ENCODE measurements at places on chromosomes 5 and 9.
A peak's percentile ranks its signal among the peaks of the same experiment; 100 is the strongest.

DNA sequence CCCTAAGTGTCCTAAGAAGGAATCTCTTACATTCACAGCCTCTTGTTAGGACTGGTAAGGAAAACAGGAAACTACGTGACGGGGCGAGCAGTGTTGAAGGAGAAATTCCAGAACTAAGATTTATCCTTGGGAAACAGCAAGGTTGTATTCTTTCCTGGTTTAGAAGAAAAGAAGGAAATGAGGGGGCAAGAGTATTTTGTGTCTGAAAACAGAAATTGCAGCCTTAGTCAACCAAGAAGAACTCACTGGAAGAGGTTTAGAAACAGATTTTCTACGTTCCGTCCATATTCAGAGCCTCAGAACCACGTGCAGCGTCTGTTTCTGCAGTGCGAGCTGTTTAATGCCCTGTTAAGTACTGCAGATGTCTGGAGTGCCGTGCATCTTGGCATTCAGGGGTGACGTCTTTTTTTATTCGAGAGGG is 75.2 kb downstream of the GOLPH3 start:
- no peak for DNase-seq

DNA sequence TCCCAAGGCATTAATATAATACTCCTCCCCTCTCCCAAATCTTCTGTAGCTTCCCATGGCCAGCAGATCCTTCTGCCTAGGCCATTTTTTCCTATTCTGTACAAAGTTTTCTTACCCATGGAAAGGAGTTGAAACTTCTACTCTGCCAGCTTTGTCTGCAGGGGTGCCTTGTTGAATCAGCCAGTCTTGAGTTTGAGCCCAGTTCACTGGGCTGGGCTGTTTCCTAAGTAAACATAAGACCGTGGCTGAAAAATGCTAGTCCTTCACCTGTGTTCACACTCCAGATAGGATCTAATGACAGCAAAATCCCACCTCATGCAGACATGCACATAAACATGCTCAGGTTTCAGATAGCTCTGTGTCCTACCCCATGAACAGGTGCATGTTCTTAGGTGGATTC is 10.4 kb downstream of the TEX48 start:
- no peak for DNase-seq

DNA sequence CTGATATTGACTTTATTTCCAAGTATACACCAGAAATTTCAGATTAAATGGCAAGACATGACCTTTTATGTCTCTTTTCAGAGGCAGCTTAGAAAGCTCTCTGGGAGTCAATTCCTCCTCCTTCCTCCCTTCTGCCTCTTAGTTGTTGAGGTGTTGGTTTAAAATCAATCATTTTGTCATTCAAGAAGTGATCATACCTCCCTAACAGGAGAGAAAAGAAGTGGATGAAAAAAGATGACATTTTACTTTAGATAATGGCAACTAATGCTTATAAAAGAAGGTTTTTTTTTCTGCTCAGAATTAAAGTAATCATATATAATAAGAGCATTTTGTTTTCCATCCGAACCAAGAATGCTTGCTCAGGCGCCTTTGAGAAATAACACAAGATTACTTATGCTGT is 448.7 kb downstream of the CTNND2 start:
- no peak for DNase-seq

- no peak for DNase-seq
These were observed 21.4 kb upstream of the HMHB1 start for GRCh38 chr5:143790457-143791112.

DNA sequence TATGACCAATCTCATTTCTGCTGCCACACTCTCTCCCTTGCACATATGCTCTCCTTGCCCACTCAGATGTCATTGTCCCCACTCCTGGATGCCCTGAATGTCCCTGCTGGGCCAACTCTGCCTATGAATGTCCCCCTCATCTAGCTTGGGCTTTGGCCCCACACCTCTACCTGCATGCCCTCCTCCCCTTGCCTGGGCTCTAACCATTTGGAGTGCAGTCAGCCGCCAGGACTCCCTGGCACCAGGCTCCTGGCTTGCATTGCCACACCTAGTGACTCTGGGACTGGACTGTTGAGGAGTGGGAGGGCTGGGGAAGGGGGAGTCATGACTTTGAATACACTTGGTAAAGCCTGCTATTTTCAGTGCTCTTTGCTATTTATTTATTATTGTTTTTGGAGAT is 41.6 kb upstream of the POMT1 start:
- no peak for DNase-seq

DNA sequence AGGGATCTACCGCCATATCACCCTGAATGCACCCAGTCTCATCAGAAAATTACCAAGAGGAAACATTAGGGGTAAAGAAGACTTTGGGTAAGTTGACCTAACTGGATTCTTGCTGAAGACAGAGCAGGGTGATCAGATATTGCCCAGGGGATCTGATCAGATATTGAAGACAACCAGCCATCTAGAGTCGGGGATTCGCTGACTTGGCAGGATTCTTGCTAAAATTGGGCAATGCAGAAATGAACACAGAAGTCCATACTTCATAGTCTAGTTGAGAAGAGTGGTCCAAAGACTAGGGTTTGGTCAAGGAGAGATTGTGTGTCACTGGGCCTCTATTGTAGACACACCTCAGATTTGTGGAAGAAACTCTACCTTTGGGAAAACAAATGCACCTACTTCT is 107.2 kb downstream of the SV2C start:
- DNase-seq: no peak

GRCh38 chr9:119074017-119074416 is 295.2 kb downstream of the BRINP1 start:
- DNase-seq: no peak

- no peak for DNase-seq
These were observed 16.7 kb downstream of the FAM193B start for GRCh38 chr5:177537389-177538361.

DNA sequence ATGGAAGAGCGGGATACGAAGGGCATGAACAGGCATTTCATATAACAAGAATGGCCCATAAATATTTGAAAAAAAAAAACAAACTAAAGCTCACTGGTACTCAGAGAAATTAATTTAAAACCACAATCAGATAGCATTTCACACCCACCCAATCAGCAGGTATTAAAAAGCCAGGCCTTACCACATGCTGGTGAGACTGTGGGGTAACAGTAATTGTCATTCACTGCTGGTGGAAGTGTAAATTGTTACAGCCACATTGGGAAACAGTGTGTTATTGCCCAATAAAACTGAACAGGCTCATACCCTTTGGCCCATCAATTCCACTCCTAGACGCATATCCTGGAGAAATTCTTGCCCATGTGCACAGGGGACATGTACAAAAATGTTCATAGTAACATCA is 66.0 kb downstream of the PLAC8L1 start:
- no peak for DNase-seq

DNA sequence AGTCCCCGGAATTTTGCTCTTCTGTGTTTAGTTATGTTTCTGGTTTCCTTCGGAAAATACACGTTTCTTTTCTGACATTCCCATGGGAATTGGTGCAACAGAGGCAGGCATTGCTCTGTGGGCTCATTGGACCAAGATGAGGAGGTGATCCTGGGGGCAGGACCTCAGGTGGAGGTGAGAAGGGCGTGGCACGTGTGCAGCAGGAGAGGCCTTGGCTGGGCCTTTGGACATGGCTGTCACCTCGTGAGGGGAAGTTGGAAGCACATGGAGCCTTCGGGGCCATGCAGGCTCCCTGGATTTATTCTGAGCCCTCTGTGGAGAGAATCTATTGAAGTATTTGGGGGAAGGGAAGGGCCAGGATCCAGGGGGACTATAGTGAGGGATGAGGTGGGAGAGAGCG is 44.5 kb downstream of the WNK2 start:
- DNase-seq: no peak

- DNase-seq: no peak
These were observed 525.9 kb upstream of the CLINT1 start for GRCh38 chr5:158384535-158385481.

GRCh38 chr5:109038209-109038840 is 290.6 kb downstream of the FER start:
- DNase-seq: no peak

DNA sequence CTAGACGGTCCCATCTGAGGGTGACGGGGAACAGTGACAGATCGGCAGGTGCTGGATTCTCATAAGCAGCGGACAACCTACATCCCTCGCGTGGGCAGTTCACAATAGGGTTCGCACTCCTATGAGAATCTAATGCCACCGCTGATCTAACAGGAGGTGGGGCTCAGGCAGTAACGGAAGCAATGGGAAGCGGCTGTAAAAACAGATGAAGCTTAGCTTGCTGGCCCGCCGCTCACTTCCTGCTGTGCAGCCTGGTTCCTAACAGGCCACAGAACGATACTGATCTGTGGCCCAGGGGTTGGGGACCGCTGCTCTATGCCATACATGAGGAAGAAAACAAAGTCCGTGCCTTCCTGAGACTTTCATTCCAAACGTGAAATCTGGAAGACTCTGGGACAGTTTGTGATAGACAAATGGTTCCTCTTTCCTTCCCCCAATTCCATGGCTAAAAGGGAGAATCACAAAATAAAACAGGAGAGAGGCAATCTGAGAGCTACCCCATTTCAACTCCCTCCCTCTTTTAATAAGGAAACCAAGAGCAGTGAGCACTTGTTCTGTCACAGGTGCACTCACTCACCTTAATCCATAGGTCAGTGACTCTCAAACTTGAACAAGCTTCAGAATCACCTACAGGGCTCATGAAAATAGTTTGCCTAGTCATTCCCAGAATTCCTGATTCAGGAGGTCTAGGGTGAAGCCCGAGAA is 12.1 kb downstream of the PDCL start:
- no peak for DNase-seq

- DNase-seq: peak; percentile 34
These were observed 2.6 kb upstream of the AFAP1L1 start for GRCh38 chr5:149268928-149269557.

- no peak for DNase-seq
These were observed 489.2 kb upstream of the MEF2C start for GRCh38 chr5:89372176-89372575.

DNA sequence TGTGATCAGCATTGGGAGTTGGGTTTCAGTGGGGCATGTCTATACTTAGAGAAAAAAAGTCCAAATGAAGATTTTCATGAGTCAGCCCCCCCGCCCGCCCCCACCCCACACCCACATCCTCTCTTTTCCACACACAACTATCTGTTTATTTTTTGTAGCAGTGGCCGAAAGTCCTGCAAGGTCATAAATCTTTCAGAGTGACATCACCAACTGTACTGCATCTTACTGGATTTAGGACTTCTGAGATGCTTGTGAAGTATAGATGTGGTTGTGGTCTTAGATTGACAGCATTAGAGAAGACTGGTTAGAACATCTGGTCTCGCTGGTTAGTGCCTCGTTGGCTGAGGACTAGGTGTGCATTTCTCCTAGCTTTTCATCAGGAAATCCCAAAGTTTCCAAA is 7.3 kb upstream of the ROPN1L start:
- DNase-seq: no peak

DNA sequence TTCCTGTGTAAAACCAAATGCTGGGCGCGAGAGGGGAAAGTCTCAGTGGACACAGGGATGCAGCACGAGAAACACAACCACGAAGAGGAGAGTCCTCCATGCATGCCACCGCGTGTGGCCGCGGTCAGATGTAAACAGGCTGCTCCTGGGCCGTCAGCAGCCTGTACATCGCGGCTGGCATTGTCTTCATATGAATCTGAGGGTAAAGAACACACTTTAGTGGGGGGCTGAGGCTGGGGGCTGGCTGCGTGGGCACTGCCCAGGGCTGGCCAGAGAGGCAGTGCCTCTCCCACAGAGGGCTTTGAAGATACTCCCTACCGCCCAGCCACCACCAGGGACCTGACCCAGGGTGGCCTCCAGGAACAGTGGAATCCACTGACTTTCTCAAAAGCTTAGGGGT is 106.2 kb downstream of the ENTREP1 start:
- no peak for DNase-seq

DNA sequence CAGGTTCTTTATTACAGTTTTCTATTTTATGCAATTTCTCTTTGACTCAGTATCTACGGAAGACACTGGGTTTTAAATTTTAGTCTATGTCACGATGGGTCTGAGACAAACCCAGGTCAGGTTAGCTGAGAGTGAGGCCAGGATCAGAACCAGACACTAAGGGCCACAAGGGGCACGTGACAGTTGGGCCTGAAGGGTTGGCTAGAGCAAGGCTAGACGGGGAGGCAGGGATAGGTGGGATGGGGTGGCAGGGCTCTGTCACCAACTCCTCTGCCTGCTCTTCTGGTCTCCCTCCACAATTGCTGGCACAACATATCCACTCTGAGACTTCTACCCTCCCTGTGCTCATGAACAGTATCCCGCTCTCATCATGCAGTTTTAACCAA is 76.4 kb downstream of the MED27 start:
- no peak for DNase-seq

DNA sequence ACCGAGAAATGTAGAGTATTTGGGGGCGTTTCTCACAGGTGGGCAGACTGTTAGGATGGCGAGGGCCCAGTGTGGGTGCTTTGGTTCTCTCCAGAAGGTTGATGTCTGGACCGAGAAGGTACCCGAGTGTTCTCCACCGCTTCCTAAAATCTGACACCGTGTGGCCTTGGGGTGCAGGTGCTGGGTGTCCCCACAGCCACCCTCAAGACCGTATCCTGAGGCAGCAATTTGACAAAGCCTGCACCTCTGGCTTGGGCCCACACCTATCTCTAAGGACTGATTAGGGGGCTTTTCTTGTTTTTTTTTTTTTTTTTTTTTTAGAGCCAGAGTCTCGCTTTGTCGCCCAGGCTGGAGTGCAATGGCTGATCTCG is 1.3 kb downstream of the PPP1R26 start:
- no peak for DNase-seq

DNA sequence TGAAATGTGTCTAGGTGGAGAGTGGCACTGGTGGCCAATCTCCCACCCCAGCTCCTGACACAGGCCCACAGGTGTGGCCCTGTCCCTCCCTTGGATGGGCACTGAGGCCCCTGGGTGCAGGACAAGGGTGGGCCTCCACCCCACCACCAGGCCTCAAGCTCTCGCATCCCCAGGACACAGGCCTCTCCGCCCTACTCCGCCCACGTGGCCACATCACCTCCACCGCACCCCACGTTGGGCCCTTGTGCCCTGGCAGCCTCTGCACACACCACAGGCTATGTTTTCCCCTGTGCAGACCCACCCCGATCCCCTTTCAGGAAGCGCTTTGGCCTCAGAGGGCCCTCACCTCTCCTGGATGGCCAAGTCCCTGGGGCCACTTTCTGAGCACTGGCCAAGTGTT is 54.7 kb downstream of the SECISBP2 start:
- no peak for DNase-seq

DNA sequence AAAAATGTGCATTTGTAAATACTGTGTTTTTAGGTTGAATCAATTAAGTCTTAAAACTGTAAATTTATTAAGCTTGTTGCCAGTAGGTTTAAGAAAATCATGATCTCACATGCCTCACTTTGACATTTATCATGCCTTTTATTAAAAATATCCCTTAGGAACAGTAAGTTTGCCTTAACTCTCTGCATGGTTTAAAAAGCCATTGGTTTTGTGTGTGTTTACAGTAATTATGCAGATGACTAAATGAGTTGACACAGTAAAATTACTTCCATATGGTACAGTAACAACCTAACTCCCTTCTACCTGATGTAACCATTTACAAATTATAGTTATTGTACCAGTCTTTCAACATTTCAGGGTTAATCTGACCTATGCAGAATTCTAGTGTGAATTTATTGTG is 6.5 kb downstream of the RPS6 start:
- no peak for DNase-seq
